ENCODE measurements at places on chromosomes 11 and 22. TPM values are rescaled to one million over a fixed set of nuclear protein-coding genes. Genes with fewer than 3 reads are reported as not detected.

The CCDC15 gene
- total RNA-seq, result 3.6 TPM

The MS4A6A gene
- 0.15 TPM for total RNA-seq

The MORC2 gene
- total RNA-seq, result 16.1 TPM

The OR51B5 gene
- 0.29 TPM for total RNA-seq

The FAM111B gene
- 8.7 TPM for total RNA-seq

The AIFM3 gene
- total RNA-seq, result 2.6 TPM

The CNIH2 gene
- total RNA-seq, result 0.17 TPM

The PLEKHA7 gene
- total RNA-seq, result not detected

The MUC6 gene
- under 0.01 TPM for total RNA-seq

The CCDC87 gene
- 0.29 TPM for total RNA-seq

The CATSPERZ gene
- 0.44 TPM for total RNA-seq

The SAA1 gene
- total RNA-seq, result not detected

The CRYBB2 gene
- total RNA-seq, result not detected

The RFPL2 gene
- total RNA-seq, result not detected

The TIGD3 gene
- not detected for total RNA-seq

The ACTN3 gene
- total RNA-seq, result 0.17 TPM

Data from smooth muscle cell of trachea (primary cell).